ENCODE measurements at places on chromosomes 1 and 21. TPM values are rescaled to one million over a fixed set of nuclear protein-coding genes. Genes with fewer than 3 reads are reported as not detected.

DMBX1 gene
- total RNA-seq: not detected

FLG2 gene
- not detected for total RNA-seq

CELA3A gene
- not detected for total RNA-seq

LINGO4 gene
- 0.24 TPM for total RNA-seq

NKAIN1 gene
- total RNA-seq: not detected

CELA2B gene
- not detected for total RNA-seq

NRIP1 gene
- 64.3 TPM for total RNA-seq

ATP1A2 gene
- 4.0 TPM for total RNA-seq

HYI gene
- 85.0 TPM for total RNA-seq

DCST2 gene
- 3.3 TPM for total RNA-seq

CYP4A11 gene
- total RNA-seq: not detected

CGN gene
- total RNA-seq: 187 TPM

EPS8L3 gene
- total RNA-seq: 356 TPM

GBP6 gene
- 0.09 TPM for total RNA-seq

SPATA21 gene
- total RNA-seq: not detected

MAP3K21 gene
- total RNA-seq: 12.6 TPM

OR2T33 gene
- total RNA-seq: not detected

TRIM46 gene
- total RNA-seq: 0.76 TPM

TNFRSF9 gene
- total RNA-seq: 0.51 TPM

PTGER3 gene
- total RNA-seq: 1.2 TPM

GBP7 gene
- total RNA-seq: 0.12 TPM

ERG gene
- 4.0 TPM for total RNA-seq

Measured in mucosa of descending colon (tissue), 3 donors.